Dermis microvascular lymphatic vessel endothelial cell (primary cell): ENCODE measurements at places on chromosomes 16 and 17. TPM values are rescaled to one million over a fixed set of nuclear protein-coding genes. Genes with fewer than 3 reads are reported as not detected.

Gene TMC7
- 2.2 and 3.7 TPM in 2 replicates for total RNA-seq

Gene TPSAB1
- total RNA-seq: not detected in 2 replicates

Gene RFFL
- total RNA-seq: 6.0 and 7.3 TPM in 2 replicates

Gene NPIPB6
- total RNA-seq: not detected in 2 replicates

Gene GAS7
- total RNA-seq: 2.8 and 8.5 TPM in 2 replicates

Gene ASGR2
- total RNA-seq: under 0.01 TPM in 1 of 2 replicates, not detected in the other

Gene CAVIN1
- 362 and 404 TPM in 2 replicates for total RNA-seq

Gene PIRT
- not detected in 2 replicates for total RNA-seq
